ENCODE measurements at places on chromosomes 11 and 22.

- DNase-seq: peak; percentile 60
Measured at GRCh38 chr11:123111465-123111864, 49.5 kb upstream of the HSPA8 start.

DNA sequence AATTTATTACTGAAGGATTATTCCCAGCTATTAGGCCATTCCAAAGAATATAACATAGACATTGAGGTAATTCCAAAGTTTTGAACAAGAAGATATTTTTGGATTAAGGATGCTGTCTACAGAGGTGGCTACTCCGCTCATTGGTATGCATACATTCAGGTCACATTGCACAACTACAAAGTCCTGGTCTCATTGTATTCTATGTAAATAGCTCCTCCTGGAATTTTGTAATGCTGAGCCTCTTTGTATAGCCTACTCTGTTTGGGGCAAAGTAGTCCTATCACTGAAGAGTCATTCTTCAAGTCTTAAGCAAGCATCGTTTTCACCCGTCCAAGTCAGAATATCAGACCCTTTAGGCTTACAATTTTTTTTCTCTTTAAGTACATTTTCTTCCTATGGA, 142.4 kb downstream of the KIF18A start:
- DNase-seq: no peak

DNA sequence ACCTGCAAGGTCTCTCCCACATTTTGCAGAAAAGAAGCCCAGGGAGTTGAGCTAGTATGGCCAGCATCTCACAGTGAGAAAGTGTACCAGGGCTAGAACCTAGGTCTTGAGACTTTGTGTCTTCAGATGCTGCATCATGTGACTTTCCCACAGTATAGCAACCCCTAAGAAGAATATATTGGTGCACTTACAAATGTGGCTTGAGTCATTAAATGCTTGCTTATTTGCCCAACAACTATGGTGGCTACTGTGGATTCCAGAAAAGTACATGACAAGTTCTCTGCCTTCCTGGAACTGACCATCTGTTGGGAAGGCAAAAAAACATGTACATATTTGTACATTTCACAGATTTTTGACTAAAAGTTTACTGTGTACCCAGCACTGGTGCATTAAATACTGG, 55.0 kb downstream of the POLD3 start:
- DNase-seq: no peak

GRCh38 chr11:17407575-17407974, 19.1 kb upstream of the KCNJ11 start:
- no peak for DNase-seq

- no peak for DNase-seq
Measured at GRCh38 chr11:72673943-72674828, at the start of gene PDE2A. PDE2A (minus strand) TSS chr11:72674422; CDS start chr11:72674207, 215 bp downstream.

- DNase-seq: no peak
Measured at GRCh38 chr11:61713906-61714305, 33.7 kb downstream of the DAGLA start.

DNA sequence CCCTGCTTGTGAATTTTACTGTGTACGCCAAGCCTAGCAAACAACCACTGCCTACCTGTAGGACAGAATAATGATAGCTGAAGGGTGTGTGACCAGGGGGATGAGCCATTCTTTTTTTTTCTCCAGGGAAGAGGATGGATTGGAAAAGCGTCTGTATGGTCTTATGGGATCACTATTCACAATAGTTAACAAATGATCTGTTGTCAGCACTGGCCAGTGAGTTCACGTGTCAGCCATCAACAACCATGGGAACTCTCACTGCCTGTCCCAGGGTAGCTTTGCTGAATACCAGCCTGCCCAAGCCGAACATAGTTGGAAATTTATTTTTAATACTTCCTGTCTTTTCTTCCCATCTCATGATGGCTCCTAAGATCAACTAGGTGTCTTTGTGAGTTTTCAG, 170.2 kb downstream of the ST3GAL4 start:
- no peak for DNase-seq

GRCh38 chr22:37657590-37658132, 862 bp upstream of the PDXP start:
- DNase-seq: no peak

GRCh38 chr11:43498561-43498960, 139.8 kb downstream of the TTC17 start:
- DNase-seq: no peak

DNA sequence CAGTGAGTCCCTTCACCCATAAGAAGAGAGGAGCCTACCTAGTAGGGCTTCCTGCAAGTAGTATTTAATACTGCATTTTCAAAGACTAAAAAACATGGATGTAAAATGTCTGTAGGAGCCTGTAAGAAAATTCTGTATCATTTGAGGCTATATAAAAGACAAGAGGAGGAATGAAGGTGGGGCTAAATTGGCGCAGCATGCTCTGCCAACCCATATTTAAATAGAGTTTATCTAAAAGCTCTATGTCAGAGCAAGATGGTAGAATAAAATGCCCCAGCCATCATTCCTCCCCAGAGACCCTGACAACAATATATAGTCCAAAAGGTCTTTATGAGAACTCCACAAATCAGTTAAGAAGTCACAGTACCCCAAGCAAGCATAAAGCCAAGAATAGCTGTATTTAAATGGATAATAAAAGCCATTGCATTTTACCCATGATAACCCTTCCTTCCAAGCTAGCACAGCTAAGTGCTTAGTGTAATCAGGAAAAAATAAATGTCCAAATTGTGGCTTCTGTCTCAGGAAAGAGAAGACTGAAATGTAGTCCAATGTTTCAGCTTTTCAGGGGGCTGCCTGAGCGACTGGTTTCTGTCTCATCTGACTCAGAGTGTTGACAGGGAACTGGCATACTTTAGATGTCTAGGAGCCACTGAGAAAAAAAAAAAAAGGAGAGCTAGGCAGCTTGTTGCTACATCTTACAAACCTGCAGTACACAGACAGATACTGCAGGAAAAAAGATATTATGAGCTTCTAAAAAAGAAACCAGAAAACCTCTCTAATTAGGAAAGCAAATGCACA, 258.6 kb downstream of the METTL15 start:
- no peak for DNase-seq

DNA sequence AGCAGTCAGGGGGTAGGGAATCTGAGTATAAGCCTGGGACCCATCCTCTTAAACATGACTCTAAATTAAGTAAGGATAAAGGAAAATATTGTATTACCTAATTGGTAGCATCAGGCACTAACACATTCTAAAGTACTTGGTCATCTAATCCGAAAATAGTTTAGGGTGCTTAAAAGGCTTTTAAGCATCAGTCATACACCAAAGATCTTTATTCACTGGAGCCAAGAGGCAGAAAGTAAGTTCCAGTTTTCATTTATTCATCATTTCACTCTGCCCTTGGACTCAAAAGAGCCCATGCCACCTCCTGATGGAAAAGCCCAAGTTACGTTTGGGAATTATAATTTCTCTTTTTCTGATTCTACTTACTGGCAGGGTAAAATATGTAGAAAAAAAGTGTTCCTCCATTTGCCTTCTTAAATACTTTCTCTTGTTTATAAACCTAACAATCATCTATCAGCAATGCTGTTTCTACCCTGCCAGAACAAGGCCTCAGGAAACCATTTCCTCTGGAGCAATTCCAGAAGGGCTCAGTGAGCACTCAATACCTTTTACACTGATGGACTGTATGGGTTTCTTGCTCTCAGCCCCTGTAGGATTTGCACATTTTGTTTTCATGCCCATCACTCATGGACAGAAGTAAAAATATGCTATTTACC, 120.1 kb upstream of the SLC5A12 start:
- no peak for DNase-seq

DNA sequence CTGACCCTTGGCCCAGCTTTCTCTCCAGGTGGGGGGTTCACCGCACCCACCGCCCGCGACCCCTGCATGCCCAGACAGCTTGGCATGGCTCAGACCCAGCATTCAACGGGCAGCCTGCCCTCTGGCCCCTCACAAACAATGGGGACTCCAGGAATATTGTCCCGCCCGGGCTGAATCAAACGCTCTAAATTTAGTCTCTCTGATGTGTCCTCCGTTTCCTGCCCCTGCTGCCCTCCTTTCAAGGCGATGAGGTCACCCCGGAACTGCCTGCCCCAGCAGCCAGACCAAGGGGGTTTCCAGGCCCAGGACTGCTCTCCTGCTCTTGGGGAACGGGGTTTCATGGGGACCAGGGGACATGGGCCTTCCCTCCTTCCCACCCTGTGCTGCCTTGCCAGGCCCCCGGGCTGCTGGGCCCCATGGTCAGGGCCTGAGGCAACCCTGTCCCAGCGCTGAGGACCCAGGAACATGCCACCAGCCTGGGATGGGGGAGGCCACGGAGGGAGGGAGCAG, 10.1 kb upstream of the PDGFB start:
- peak; percentile 62 for DNase-seq

GRCh38 chr22:17370026-17370765, 936 bp downstream of the CECR2 start:
- no peak for DNase-seq

- DNase-seq: no peak
Measured at GRCh38 chr11:132139181-132139580, 768.8 kb downstream of the NTM start.

DNA sequence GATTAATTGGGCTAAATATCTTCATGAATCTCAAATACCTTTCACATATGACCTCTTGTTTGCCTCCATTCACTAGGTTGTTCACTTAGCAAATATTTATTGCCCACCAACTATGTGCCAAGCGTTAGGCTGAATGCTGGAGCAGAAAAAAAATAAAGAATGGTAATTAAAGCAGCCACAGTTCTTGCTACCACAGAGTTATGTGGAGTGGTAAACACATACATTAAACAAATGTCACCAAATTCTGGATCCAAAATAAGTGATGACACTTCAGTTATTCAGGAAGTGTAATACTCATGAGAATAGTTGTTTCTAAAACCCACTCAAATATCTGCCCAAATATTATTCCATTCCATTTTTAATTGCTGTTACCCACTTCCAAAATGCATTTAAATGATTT, 128.4 kb downstream of the GRIA4 start:
- DNase-seq: no peak

GRCh38 chr11:111565114-111565720, 24.7 kb downstream of the LAYN start:
- peak; percentile 67 for DNase-seq

GRCh38 chr11:1393038-1393710, 3.4 kb downstream of the BRSK2 start:
- no peak for DNase-seq

GRCh38 chr11:102592131-102592530, 33.0 kb downstream of the MMP20 start:
- no peak for DNase-seq

DNA sequence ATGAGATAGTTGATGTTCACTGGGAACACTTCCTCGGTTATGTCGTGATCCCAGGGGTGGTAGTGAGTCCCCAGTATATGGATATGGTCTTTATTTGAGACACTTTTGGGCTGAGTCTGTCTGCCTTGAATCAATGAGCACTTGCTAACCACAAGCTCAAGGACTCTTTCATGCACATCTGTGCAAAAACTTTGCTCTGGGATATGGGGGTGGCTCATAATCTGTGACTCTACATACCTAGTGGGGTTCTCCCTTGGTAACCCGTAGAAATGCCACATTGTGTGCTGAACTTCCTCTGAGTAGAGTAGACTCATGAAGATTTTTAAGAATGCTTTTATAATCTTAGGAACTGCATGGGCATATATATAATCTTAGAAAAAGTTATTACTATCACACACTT, 69.3 kb downstream of the SWAP70 start:
- DNase-seq: no peak

GRCh38 chr11:128928400-128928799, 14.3 kb downstream of the TP53AIP1 start:
- DNase-seq: no peak

GRCh38 chr11:122696662-122697061, 41.1 kb downstream of the UBASH3B start:
- peak; percentile 72 for DNase-seq

DNA sequence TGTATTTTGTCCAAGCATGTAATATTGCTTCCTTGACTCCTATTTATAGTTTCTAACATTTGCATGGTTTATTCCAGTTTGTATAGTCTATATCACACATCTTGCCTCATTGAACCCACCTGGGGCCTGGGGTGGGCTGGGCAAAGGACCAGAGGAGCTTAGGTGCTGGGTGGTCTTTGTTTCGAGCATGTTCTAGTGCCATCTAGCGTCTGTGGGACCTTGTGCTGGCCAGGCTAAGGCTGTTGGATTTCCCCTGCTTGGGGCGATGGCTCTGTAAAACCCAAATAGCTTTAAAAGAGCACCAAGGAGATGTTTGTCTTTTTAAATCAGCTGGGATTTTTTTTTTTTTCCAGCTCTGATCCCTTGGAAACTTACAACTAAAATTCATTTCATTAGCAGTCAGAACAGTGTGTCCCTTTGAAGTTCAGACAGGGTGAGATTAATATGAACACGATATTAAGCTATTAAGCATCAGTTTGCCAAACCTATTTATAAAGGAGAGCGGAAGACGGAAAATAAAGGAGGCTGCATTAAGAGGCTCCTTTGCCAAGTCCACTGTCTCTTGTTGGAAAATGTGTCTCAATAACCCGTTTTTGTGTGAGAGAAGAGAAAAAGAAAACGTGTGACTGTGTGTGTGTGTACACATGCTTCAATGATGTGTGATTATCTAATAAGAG, 157.4 kb downstream of the COMMD9 start:
- DNase-seq: no peak

- no peak for DNase-seq
Measured at GRCh38 chr11:4839851-4840549, 9.0 kb downstream of the OR51S1 start.

- no peak for DNase-seq
Measured at GRCh38 chr11:88345408-88345807, 7.9 kb upstream of the CTSC start.

DNA sequence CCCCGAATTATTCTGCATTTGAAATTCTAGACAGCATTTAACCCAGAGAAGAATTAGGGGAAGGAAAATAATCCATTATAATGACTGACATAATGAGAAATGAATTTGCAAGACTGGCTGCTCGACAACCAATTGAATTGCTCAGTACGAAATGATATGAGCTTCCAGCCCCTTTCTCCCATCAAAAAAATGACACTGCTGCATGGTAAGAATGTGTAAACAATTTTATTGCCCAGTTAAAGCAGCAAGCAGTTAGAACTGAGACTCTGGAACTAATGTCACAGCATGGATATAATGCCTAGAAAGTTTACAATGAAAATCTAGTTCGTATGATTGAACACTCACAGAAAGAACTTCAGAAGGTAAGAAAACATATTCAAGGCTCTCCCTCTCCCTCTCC, 24.7 kb upstream of the PCF11 start:
- no peak for DNase-seq

DNA sequence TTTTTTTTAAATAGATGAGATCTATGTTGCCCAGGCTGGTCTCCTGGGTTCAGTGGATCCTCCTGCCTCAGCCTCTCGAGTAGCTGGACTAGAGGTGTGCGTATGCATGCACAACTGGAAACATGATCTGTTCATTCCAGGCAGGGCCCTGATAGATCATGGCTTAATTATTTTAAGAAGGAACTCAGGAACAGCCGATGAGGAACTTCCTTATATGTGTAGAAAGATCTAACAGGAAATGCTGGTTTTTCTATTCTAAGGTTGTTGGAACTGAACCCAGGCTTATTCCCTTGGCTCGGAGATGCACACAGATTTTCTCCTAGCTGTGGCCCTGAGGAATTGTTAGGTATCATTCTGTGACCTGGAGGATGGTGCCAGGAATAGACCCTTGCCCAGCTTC, 32.4 kb downstream of the SPECC1L start:
- no peak for DNase-seq

- DNase-seq: peak; percentile 94
Measured at GRCh38 chr11:35138943-35139721, at the start of gene CD44. CD44 (plus strand) TSS chr11:35139171; CDS start chr11:35139304, 133 bp downstream.

All from CD4-positive, alpha-beta T cell treated with Interleukin-15 for 4 hours (primary cell).